ENCODE measurements at places on chromosomes 3 and 15.

- DNase-seq: no peak
These were observed 67.6 kb downstream of the DAPK2 start for GRCh38 chr15:63978511-63979261.

- DNase-seq: no peak
These were observed 30.6 kb downstream of the POLG start for GRCh38 chr15:89303986-89304385.

GRCh38 chr3:26102376-26102775 is 312.5 kb downstream of the OXSM start:
- DNase-seq: no peak

GRCh38 chr3:78496501-78496900 is 1271.3 kb downstream of the ROBO1 start:
- no peak for DNase-seq

- DNase-seq: no peak
These were observed 46.7 kb downstream of the CHCHD6 start for GRCh38 chr3:126750756-126751121.
